Activated CD8-positive, alpha-beta memory T cell treated with anti-CD3 and anti-CD28 coated beads for 1 hour (primary cell): ENCODE measurements at places on chromosomes 2 and 18.

GRCh38 chr2:228600265-228600664 is 418.8 kb upstream of the SPHKAP start:
- no peak for DNase-seq

DNA sequence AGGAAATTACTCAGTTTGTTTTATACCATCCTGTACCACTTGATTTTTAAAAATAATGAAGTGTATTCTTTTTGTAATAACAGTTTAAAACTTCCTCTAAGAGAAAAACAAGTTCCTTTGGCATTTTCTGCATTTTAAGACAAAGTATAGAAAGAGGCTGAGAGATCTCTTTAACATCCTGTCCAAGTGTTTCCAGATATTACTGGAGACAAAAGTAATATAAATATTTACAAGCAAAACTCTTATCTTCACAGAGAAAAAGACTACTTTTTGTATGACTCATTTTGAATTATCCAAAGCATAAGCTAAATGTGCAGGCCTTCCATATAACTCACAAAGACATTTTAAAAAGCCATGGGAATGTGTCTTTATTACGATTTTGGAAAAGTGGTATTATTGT is 221.1 kb downstream of the RDH14 start:
- no peak for DNase-seq

- DNase-seq: no peak
Measured at GRCh38 chr18:58113337-58113736, 69.3 kb downstream of the NEDD4L start.

DNA sequence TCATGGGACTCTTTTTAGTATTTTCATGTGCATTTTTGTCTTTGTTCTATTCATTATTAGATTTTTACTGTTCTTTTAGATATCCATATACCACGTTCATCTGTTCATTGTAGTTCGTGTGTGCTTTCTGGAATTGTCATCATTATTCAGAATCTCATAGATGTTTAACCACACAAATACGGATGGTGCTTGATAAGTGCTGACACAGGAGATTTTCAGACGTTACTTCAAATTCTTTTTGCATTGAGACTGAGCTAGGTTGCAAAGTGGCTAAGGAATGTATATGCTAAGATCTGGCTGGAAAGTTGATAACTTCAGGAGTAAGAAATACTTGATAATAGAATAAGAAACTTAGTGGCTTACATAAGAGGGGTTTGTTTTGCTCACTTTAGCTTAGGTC is 153.6 kb downstream of the CTNNA2 start:
- DNase-seq: no peak

DNA sequence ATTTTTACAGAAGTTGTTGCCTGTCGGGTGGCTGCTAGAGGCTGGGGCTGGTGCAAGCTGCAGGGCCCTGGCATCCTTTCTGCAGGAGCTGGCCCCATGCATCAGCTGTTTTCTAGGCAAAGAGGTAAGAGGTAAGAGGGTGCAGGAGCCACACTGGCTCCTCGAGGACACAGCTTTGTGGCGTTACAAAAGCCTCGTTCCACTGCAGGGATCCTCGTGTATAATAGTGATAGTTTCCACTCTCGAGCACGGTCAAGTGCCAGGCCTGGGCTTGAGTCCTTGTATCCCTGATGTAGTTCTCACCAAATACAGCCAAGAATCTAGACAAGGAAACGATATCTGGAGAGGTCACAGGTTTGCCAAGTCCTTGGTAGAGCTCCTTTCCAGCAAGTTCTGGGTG is 33.2 kb upstream of the FHOD3 start:
- no peak for DNase-seq

- no peak for DNase-seq
Measured at GRCh38 chr2:74021407-74021755, 36.7 kb downstream of the TET3 start.

GRCh38 chr2:43184339-43184895 is 42.0 kb downstream of the ZFP36L2 start:
- DNase-seq: no peak

- no peak for DNase-seq
Measured at GRCh38 chr2:177733322-177733855, 339.2 kb downstream of the PDE11A start.

DNA sequence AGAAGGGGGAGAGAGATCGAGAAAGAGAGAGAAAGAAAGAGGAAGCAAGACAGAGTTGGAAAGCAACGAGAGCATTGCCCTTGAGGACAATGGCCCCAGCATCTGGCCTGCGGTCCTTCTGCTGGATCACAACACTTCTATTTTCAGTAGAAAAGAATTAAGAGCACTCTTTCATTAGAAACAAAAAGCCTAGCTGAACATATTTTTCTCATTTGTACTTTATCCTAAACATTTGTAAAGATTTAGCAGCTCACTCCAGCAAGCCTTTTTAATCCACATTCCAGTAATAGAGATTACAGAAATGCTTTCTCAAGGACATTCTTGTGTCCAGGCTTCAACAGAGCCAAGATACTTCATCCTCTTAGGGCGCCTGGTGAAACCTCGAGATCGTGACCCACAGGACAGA is 31.6 kb upstream of the AFF3 start:
- DNase-seq: no peak

- no peak for DNase-seq
Measured at GRCh38 chr18:48902023-48902855, 48.5 kb downstream of the SMAD7 start.

DNA sequence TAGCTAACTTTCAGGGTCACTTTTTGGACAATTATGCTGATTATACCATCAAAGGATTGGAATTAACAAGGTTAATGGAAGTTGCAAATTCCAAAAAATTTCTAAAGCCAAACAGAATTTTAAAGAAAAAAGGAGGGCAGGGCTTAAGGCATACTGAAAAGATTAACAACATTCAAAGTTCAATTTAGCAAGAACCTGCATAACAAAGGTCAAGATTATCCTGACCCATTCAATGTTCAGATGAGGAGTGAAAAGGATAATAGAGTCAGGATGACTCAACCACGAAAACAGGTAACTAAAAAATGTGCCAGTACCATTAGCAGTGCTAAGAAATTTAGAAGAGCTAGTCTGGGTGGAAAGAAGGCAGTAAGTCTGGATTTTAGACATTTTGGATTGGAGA is 139.8 kb upstream of the HNMT start:
- DNase-seq: no peak

- no peak for DNase-seq
Measured at GRCh38 chr18:56982766-56983165, 164.1 kb upstream of the BOD1L2 start.

DNA sequence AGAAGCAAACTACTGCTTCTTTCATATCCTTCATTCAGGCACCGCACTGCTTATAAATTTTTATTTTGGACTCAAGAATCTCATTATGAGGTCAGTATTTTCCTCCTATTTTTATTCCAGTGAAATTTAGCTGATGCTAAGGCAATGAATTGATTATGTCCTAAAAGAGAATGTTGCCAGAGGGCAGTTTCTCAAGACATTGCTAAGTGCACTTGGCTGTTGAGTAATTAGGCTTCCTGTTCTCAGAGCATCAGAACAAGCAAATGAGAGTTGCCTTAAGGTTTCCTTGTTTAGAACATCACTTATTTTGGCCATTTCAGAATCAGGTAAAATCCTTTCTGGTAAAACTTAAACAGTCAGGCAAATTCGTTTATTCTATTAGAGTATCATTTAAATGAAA is 548.6 kb upstream of the ZEB2 start:
- DNase-seq: no peak

GRCh38 chr2:167190053-167190452 is 301.8 kb downstream of the XIRP2 start:
- no peak for DNase-seq

- DNase-seq: no peak
Measured at GRCh38 chr18:74068296-74068695, 79.3 kb downstream of the FBXO15 start.

DNA sequence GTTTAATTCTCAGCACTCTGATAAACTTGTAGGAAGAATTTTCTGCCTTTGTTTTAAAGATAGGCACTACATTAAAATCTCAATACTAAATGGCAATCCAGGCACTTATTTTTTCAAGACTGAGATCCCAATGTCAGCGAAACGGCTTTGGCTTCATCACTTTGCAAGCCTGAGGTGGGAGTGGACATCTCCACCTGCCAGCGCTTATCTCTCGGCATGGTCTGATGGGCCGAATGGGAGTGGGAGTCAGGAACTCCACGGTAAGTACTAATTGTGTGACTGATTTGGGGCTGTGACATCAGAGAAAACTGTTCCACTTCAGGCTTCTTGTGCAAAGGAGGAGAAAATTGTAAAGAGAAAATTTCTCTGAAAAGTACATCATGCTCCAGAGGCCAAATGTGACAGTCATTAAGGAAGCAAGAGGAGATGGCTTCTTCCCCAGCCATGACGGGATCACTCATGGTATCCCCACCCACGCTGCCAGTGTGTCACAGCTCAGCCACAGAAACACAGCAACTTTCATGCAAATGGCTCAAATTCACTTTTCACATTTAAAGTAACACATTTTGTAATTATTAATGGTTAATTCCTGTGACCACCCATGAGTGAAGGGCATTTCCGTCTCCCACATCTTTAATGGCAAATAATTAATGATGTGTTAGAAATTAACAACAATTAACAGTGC is 385.5 kb upstream of the HNRNPA3 start:
- DNase-seq: no peak

- no peak for DNase-seq
Measured at GRCh38 chr18:7937268-7937667, 370.2 kb downstream of the PTPRM start.

- DNase-seq: no peak
Measured at GRCh38 chr2:54475285-54475684, 19.2 kb downstream of the SPTBN1 start.

- no peak for DNase-seq
Measured at GRCh38 chr2:8249141-8249540, 432.7 kb upstream of the ID2 start.

DNA sequence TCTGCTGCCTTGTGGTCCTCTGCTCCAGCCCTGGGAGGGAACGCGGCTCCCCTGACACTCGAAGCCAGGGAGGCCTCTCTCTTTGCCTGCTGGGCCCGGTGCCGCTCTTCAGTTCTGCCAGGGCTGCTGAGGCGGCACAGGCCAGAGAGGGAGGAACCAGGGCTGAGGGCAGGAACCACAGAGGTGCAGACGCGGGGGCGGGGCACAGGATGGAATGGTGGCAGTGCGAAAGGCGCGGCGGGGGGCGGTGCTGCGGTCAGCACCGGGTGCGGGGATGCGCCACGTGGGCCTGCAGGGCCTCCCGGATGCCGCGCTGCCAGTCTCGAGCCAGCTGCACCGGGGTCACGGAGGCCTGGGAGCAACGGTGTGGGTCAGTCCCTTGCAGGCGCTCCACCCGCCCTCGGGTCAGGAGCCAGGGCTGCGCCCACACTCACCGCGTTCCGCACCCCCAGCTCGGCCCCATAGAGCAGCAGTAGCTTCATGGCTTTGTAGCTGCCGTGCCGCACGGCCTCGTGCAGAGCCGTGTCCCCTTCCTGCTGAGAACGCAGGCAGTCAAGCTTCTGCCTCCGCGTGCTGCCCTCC is 4.4 kb downstream of the ANKRD23 start:
- DNase-seq: peak; percentile 54

GRCh38 chr2:177649568-177650518 is 257.3 kb downstream of the AGPS start:
- no peak for DNase-seq

- no peak for DNase-seq
Measured at GRCh38 chr2:198701481-198701880, 756.3 kb downstream of the SATB2 start.

GRCh38 chr2:21423854-21424253 is 300.1 kb downstream of the TDRD15 start:
- DNase-seq: no peak

DNA sequence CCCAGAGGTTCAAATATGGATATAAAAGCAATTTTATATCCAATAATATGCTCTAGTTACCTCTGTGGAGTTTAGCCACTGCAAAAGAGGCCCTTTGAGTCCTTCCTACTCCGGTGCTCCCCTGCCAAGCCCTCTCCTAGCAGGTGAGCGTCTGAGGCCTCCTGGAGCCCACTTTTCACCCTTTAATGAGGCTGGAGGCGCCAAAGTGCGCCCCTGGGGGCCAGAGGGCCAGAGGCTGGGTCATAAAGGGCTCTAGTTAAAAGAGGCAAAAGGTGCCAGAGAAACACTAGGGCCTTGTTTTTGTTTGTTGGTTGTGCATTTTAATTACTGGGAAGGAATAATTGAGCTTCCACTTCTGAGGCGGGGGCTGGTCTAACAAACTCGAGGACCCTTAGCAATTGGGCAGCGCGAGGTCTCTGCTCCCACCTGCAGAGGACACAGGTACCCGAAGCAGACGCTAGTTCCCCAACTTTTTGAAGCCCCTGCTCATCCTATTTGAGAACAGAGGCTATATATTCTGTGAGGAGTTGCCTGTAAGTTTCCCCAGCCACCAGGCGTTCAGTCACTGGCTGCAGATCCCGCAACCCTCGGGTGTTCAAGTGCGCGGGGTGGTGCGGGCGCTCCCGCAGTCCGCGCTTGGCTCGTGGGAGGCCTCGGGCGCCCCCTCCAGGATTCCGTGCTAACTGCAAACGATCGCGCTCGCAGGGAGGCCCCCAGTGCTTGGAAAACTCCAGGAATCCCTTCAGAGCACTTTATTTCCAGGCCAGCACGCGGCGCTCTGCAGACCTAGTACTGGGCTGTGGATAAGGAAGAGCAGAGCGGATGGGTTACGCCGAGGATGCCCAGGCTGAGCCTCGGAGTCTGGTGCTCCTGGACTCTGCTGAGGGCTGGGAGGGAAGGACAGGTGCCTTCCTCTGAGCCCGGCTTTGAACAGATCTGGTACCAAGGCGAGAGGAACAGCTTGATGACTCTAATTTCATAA is 14.1 kb downstream of the MSGN1 start:
- no peak for DNase-seq

DNA sequence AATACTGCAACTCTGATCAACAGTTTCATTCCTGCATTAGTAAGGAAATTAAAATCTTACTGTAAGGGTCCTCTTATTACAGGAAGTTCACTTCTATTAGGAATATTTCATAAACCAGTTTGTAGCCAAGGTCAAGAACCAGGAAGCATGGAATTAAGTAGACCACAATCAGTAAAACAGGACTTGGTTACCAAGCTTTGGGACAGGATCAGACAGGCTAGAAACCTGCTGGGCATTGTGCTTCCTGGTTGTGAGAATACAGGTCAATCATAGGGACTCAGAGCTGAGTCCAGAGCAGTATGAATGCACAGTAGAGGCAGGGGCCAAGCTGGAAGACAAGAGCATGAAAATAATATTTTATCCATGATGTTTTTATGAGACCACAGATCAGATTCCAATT is 248.0 kb downstream of the IKZF2 start:
- DNase-seq: no peak

- DNase-seq: no peak
Measured at GRCh38 chr2:57876313-57876712, 170.3 kb upstream of the VRK2 start.

DNA sequence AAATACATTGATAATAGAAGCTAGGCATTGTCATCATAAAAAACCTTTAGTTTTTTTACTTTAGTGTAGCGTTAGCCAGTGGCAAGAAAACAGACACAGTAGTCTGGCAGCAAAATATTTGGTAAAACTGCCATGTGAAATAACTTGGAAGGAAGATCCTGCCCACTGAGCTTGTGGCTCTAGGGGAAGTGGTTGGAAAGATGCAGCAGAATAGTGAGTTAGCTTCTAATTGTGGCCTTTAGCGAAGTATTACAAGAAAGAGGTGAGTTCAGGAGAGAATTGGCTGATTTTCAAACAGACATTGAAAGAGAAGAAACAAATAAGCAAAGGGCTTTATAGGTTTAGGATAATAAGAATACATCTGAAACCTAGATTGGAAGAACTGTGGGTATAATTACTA is 1887.8 kb upstream of the CELF4 start:
- no peak for DNase-seq

- no peak for DNase-seq
Measured at GRCh38 chr2:120983344-120983743, 247.7 kb downstream of the GLI2 start.
